T-helper 2 cell treated with Interferon-gamma antibody and Interleukin-4, amounts not matched to agents 5 μg/mL and 100 μg/mL, for 36 hours (primary cell): ENCODE measurements at places on chromosomes 1 and 21.

DNA sequence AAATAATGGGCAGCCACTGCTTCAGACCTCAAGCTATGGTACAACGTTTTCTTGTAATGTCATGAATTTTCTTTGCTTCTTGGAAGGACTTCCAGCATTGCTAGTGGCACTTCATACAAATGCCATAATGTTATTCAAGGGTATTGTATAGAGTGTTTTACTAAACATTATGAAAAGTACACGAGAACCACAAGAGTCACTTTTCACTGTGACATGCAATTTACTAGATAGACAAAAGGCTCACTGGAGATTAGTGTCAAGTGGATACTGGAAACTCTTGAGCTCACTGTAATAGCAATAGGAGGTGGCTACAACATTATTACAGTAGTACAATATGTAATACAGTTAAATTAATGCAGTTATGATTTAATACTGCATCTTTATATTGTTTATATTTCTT lies 5.3 kb upstream of the OLFM3 start:
- no peak for DNase-seq

DNA sequence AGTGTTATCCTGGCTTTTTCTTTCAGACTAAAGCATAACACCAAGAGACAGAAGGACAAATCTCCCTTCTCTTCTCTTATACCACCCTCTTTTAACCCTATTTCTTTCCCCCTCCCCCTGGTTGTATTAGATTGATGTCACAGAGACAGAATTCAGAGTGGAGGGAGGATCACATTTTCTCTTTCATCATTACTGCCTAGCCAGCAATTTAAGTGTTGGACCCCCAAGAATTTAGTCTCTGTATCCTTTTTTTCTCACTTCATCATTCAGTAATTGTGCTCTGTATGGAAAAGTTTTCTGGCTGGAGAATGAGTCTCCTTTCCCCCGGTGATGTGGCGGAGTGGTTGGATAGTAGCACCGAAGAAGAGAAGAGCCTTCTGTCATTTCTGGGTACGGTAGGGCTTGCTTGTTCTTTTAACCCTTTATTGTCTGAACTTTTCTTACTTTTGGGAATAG lies 124.8 kb downstream of the CLEC20A start:
- DNase-seq, result no peak

- no peak for DNase-seq
These were observed 48.3 kb downstream of the PGBD5 start for GRCh38 chr1:230377851-230378250.

DNA sequence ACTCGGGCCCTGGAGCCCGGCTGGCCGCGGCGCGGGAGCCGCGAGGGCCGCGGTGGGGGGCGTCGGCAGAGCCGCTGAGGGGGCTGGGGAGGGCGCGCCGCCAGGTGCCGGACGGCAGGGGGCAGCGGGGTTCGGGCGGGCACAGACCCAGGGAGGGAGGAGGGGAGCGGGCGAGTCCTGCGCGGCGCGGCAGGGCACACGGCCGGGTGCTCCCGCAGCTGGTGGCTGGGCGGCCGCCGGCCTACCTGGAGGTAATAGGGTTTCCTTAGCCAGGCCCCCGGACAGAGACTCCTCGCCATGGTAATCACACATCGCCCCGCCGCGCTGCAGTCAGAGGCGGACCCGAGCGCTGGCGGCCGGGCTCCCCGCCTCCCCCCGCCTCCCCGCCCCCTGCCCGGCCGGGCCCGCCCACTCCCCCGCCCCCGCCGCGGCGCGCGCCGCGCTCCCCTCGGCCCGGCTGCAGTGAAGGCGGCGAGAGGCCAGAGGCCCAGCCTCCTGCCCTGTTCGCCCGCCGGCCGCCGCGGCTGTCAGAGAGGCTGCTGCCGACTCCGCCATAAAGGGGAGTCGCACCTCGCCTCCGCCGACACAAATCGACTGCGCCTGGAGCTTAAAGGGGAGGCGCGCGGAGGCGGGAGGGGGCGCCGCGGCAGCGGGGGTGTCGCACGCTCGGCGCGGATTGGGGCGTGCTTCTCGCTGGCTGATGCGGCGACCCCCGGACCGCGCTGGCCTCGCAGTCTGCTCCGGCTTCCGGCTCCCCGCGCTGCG lies at the start of gene DIPK1A:
TSS of gene DIPK1A (minus strand) at position 332 of the 765 bp plus-strand sequence. CDS start at position 299, 33 bp downstream.
- peak; percentile 73 for DNase-seq

- DNase-seq, result no peak
These were observed 231.6 kb downstream of the TPR start for GRCh38 chr1:186143481-186143880.

DNA sequence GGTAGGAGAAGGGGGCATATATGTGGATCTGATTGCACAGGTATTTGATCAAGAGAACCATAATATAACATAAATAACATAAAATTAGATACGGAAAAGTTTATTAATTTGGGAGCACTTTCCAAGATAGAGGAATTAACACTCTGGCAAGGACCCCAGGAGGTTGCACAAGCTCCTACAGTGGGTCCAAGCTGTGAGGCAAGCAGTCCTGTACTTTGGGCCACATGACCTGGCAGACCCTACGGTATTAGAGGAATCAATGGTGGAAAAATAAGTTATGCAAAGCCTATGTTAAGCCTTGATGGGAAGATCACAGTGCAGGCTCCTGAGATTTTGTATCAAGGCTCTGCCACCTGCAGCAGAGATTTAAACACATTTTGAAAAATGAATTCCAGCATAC lies 220.1 kb downstream of the COL24A1 start:
- no peak for DNase-seq

- DNase-seq, result no peak
These were observed 917.6 kb downstream of the NCAM2 start for GRCh38 chr21:21915816-21916215.

DNA sequence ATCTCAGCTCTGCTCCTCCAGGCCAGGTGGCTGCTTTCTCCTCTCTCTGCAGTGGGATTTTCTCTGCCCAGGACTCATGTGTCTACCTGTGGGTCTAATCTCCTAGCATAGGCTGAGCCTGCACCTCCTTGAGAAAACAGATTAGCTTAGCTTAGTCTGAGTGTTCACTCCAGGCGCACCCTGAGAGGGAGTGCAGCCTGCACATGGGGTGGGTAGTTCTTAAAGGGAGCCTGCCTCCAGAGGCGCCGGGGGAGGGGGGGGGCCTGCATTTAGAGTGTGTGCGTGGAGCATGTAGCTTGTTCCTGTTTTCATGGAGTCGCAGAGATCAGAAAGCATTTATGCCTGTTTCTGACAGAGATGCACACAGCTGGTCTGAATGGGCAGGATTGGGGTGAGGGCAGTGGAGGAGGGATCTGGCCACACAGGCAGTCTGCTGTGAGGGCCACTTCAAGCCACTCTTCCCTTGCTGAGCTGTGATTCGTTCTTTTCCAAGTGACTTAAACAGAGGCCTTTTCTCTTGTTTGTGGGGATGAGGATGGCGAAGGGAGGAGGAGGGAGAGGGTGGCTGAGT lies 45.2 kb downstream of the GALNT2 start:
- DNase-seq, result no peak
